ENCODE measurements at places on chromosomes 7 and 10. TPM values are rescaled to one million over a fixed set of nuclear protein-coding genes. Genes with fewer than 3 reads are reported as not detected.

TMEM213 gene
- total RNA-seq, result not detected

GNAI1 gene
- 13.3 TPM for total RNA-seq

SLC13A1 gene
- total RNA-seq, result not detected

OR2A42 gene
- not detected for total RNA-seq

ZNF212 gene
- total RNA-seq, result 4.9 TPM

DLG5 gene
- total RNA-seq, result 9.1 TPM

TRIM50 gene
- not detected for total RNA-seq
